PC-9 (cell line): ENCODE measurements at places on chromosomes 12 and 14. TPM values are rescaled to one million over a fixed set of nuclear protein-coding genes. Genes with fewer than 3 reads are reported as not detected.
A peak's percentile ranks its signal among the peaks of the same experiment; 100 is the strongest.

The LAG3 gene
- 9.4 and 10.5 TPM in 2 replicates for total RNA-seq

The SLC8A3 gene
- total RNA-seq = not detected in 2 replicates

DNA sequence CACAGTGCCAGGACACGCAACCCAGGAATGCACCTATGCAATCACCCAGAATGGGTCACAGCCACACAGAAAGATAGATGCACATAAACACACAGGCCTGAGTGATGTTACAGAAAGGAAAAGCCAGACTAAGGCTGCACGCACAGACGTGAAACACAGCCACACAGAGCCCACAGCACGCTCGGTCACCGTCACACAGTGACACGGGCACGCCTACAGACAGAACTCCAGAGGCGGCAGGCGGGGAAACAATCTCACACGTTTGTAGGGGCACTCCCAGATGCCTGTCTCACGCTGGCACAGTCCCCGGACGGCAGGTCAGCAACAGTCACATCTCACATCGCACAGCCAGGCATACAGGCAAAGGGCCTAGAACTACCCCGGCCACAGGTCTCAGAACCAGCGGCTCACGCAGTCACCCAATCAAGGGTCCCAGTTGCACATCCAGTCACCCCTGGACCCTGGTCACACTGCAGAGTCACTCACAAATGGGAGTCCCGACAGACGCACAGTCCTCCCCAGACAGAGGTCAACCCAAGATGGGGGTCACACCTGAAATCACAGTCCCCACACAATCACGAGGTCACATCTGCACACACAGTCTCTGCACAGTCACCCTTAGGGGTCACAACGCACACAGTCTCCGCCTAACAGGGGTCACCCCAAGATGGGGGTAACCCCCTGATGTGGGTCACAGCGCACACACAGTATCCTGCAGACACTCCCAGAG lies 790 bp downstream of the SSH1 start:
- peak; percentile 55 for DNase-seq

The SLC25A47 gene
- total RNA-seq = not detected in 2 replicates

The SARNP gene
- total RNA-seq = 65.6 and 74.8 TPM in 2 replicates

GRCh38 chr12:2052826-2053678 lies at the start of gene CACNA1C:
CACNA1C (plus strand) TSS chr12:2052987; CDS start chr12:2053563, 576 bp downstream.
- DNase-seq = no peak

GRCh38 chr14:95774265-95775160 lies 60.6 kb upstream of the TCL1A start:
- DNase-seq = no peak

The AP4S1 gene
- total RNA-seq = 1.9 and 2.8 TPM in 2 replicates

- no peak for DNase-seq
Measured at GRCh38 chr12:108116699-108117098, 12.4 kb upstream of the WSCD2 start.

The REC8 gene
- total RNA-seq = 6.5 and 8.3 TPM in 2 replicates

GRCh38 chr14:89249065-89249695 lies 167.9 kb downstream of the FOXN3 start:
- DNase-seq = no peak

DNA sequence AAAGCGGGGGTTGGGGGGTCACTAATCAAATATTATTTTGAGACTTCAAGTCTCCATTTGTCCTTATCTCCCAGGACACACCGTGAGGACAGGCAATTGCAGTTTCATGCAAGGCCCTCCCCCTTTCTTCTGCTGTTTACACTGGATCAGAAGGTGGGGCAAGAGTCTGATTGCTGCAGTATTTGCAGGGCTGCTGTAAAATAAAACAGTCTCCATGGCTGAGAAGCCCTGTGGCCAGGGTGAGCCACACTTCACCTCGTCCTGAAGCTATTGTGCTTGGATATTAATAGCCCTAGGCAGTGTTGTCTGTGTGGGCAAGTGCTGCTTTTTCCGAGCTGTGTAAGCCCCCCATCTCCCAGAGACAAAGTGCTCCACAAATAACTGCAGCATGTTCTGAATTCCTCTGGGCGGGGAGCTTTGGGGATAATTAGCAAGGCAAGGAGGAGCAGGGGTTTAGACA lies 187.4 kb upstream of the NTF3 start:
- no peak for DNase-seq

DNA sequence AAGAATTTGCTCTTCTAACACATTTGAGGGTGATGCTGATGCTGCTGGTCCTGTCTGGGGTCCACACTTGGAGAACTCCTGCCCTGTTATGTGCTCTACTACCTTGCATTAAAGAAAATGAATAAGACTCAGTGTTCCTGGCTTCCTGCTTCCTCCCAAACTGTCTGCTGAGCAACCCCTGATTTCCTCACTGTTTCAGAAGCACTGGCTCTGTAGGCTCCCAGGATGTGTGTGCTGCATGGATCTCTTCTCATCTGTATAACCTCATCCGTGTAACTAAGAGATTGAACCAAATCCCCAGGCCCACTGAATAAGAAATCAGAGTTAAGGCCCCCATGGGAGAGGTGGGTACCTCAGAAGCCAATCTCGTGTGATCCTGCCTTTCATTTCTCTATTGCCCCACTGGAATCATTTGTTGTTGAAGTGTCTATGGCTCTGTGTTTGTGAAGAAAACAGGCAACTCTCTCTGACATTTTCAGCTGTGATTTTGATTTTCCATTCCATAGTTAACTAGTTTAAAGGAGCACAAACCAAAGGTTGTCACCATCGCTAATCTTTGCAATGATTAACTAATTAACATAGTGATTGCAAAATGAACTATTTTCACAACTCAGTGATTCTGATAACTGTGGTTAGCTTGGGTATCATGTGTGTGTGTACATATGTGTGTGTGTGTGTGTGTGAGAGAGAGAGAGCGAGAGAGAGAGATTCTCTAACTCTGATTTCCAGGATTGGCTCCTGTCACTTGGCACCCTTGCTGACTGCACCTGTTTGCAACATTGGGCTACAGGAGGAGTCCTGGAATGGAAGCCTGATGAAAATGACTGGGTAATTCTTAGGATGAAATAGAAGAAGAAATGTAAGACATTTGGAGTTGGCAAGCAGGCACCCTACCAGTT lies 196.2 kb downstream of the SLC38A4 start:
- no peak for DNase-seq

GRCh38 chr12:8108808-8109398 lies 14.5 kb upstream of the CLEC4A start:
- peak; percentile 75 for DNase-seq

The MTHFD1 gene
- total RNA-seq = 130 and 161 TPM in 2 replicates

The VASH1 gene
- 4.3 and 7.4 TPM in 2 replicates for total RNA-seq

The NKX2-1 gene
- total RNA-seq = not detected in 2 replicates

GRCh38 chr14:105026802-105027563 lies 6.1 kb upstream of the CDCA4 start:
- DNase-seq = peak; percentile 59

DNA sequence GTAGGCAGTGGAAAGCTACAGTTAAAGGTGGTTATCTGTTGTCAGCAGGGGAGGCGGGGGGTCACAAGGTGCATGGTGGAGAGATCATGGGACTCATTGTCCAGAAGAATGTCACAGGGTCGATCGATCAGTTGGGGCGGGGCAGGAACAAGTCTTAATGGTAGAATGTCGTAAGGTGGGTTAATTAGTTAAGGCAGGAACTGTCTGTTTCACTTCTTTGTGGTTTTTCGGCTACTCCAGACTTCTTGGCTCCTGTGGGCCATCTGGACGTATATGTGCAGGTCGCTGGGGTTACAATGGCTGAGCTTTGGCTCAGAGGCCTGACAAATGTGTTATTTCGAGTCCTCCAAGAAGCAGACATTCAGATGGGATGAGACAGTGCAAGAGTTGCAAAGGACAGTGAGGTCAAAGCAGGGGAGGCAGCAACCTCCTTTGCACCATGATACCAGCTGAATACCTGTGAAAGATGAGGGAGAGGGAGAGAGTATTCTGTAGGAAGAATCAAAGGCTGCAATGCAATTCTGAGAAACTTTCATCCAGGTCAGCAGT lies 246.9 kb upstream of the TMEM132C start:
- DNase-seq = no peak

The PAX9 gene
- 7.6 and 8.5 TPM in 2 replicates for total RNA-seq

DNA sequence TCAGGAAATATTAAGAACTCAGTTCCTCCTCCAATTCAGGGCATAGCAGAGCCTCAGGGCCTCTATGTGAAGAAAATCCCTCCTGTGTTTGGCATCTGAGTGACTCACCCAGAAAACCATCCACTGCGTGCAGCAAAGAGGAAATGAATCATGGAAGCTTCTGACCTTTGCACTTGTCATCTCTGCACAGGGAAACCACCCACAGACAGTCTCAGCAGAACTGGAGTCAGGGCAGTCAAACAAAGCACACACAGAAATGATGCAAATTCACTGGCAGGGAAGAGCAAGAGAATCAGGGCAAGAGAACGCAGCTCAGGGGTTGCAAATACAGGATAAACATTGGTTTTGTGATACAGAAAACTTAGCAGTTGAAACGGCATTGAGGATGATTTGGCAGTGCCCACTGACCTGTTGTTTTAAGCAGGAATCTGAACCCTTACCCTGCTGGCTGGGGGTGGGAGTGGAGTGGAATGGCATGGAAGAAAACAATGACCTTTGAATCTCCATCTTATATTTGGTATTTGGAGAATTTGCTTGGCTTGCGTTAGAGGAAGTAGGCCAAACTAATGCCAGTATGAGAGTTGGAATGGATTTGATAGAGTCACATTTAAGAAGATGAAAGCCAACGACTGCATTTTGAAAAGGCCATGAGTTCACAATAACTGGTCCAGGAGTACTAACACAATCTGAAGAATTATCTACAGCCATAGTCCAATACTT lies 53.5 kb downstream of the PHLDA1 start:
- DNase-seq = peak; percentile 86

The WDHD1 gene
- 27.9 and 34.3 TPM in 2 replicates for total RNA-seq

The AKAP6 gene
- 2.8 and 3.5 TPM in 2 replicates for total RNA-seq

- DNase-seq = no peak
Measured at GRCh38 chr12:40254455-40255085, 29.8 kb downstream of the LRRK2 start.

The AHSA1 gene
- 448 and 674 TPM in 2 replicates for total RNA-seq

DNA sequence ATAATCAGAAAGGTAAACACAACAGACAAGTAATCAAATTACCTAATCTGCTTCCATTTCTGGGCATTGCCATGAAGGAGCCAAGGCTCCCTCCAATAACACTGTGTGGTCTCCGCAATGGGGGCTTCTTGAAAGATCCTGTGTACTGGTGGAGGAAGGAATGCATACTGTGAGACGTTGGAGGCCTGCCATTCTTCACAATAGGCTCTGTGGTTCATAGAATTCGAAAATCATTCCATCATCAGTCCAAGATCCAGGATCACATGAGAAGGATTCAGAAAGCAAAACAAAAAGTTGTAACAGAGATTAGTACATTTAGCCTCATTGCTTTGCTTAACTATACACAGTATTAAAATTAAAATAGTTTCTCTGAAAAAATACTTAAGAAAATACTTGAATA lies 76.3 kb downstream of the CDK17 start:
- no peak for DNase-seq

The GARIN6 gene
- total RNA-seq = not detected in 2 replicates

GRCh38 chr14:105414456-105415371 lies 4.9 kb upstream of the MTA1 start:
- DNase-seq = no peak

- DNase-seq = no peak
Measured at GRCh38 chr14:64566651-64567122, 16.9 kb downstream of the PPP1R36 start.

The BDKRB1 gene
- total RNA-seq = not detected in 2 replicates

The FAIM2 gene
- not detected in 2 replicates for total RNA-seq

The KRT6C gene
- not detected in 2 replicates for total RNA-seq
